ENCODE measurements at places on chromosomes 5 and 9.

GRCh38 chr5:107361945-107362344 is 308.8 kb downstream of the EFNA5 start:
- no peak for DNase-seq

DNA sequence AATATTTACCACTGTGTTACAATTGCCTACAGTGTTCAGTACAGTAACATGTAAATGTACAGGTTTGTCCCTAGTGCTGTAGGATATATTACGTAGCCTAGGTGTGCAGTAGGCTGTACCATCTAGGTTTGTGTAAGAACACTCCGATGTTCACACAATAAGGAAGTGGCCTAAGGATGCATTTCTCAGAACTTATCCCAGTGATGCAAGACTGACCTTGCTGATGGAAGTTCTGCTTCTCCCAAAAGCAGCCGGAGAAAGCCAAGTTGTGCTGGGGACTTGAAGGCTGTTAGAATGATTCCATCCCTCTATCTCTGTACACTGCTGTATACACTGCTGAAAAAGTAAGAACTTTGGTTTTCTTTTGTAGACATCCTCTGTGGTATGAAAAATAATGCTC is 21.6 kb downstream of the NEUROG1 start:
- no peak for DNase-seq

DNA sequence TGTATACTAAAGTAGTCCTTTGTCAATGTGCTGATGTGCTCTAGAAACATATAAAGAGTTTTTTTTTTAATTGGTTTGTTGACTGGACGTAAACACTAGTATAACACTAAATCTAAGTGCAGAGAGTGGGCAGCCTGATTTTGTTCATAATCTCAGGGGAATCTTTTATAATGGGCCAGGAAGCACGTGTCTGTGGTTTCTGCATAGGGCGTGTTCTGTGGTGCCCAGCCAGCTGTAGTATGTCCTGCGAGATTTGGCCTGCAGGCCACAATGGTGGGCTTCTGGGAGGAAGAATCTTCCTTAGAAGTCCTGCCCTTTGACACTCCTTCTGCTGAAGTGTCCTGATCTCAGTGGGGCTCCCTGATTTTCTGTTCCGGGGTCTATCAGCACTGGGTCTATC is 49.0 kb upstream of the DHFR start:
- no peak for DNase-seq

DNA sequence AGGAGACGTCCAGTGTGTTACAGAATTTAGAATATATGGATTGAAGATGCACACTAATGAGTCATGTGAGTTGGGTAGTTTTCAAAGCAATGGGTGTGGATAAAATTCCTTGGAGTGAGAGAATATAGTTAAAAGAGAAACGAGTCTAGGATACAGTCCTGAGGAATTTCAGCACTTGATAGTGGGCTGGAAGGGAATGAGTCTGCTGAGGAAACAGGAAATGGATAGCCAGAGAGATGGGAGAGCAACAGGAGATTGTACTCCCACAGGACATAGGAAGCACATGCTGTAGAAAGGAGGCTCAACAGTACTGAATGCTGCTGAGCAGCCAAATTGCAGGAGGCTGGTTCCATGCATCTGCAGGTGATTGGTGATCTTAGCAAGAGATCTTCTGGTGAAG is 68.1 kb downstream of the FBN2 start:
- DNase-seq, result no peak

- no peak for DNase-seq
Observed at GRCh38 chr9:85594316-85594715, 147.4 kb downstream of the AGTPBP1 start.

- no peak for DNase-seq
Observed at GRCh38 chr9:121662891-121663580, 11.6 kb downstream of the DAB2IP start.
